ENCODE measurements at places on chromosomes 6 and 20. TPM values are rescaled to one million over a fixed set of nuclear protein-coding genes. Genes with fewer than 3 reads are reported as not detected.

DNA sequence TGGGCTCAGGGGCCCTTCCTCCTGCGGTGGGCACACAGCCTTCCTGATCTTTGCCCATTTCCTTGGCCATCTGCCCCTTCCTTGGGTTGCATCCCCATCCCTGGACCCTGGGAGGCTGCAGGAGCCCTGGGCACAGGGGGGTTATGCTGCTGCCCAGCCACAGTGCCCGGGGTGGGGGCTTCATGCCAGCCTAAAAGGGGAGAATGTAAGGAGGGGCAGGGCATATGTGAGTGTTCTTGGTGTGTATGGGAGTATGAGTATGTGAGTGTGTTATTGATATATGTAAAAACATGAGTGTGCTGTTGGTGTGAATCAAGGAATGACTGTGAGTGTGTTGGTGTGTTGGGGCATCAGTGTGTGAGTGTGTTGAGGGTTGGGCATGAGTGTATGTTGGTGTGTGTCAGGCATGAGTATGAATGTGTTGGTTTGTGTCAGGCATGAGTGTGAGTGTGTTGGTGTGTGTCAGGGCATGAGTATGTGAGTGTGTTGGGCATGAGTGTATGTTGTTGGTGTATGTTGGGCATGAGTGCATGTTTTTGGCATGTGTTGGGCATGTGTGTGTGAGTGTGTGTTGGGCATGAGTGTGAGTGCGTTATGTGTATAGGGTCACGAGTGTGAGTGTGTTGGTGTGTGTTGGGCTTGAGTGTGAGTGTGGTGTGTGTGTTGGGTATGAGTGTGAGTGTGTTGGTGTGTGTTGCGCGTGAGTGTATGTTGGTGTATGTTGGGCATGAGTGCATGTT, 14.7 kb upstream of the CST8 start:
- no peak for DNase-seq

DNA sequence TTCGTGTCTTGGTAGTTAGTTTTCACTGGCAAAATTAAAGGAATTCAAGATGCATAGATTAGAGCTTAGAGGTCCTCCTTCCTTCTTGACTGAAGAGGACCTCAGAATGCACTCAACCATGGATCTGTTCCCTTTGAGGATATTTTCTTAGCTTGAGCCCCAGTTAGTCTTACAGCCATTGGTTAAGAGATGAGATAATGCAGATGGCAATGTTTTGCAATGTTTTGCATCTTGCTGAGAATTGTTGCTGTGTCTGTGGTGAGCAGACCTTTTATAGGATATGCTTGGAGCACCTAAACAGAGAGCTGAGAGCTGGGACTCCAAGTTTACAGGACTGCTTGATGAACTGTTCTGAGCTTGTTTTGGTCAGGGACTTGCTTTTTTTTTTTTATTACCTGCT, 107.5 kb downstream of the TMEM170B start:
- no peak for DNase-seq

GRCh38 chr20:44651434-44651683, 140 bp downstream of the ADA start:
- DNase-seq: no peak

DNA sequence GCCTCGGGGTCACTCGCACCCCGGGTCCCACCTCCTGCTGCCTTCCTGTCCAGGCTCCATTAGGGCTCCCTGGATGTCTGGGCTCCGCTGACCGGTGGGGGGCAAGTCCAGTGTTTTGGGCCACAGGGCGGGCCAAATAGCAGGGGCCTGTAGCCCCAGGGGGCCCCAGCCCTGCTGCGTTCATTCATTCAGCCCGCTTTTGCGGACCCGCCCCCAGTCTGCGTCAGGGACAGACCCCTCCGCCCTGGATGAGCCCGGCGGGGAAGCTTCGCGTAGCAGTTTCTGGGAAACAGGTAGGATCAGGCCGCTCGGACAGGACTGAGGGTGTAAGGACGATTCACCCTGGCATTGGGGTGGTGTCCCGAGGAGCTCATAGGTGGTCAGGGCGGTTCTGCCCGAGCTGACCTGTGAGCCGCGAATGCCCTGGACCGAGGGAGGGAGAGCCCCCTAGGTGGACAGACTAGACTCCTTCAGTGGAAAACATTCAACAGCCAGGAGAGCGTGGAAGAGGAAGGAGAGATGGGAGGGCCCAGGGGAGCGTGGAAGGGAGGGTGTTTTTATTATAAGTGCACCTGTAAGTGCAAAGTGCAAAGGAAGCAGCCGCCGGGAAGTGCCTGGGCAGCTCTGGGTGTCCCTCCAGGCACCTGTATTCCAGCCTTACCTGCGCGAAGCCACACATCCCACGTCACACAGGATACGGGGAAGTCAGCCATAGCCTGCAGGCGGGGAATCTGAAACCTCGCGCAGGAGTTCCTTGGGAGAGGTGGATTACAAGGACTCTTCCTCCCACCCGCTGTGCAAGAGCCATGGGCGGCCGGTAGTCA, 662 bp downstream of the ENTPD6 start:
- DNase-seq: no peak

GRCh38 chr6:89270951-89271721, 44.0 kb downstream of the GABRR2 start:
- peak; percentile 45 for DNase-seq

- DNase-seq: no peak
Observed at GRCh38 chr6:102774326-102774725, 1380.8 kb downstream of the GRIK2 start.

GRCh38 chr6:148525453-148525852, 182.8 kb downstream of the SASH1 start:
- DNase-seq: no peak

DNA sequence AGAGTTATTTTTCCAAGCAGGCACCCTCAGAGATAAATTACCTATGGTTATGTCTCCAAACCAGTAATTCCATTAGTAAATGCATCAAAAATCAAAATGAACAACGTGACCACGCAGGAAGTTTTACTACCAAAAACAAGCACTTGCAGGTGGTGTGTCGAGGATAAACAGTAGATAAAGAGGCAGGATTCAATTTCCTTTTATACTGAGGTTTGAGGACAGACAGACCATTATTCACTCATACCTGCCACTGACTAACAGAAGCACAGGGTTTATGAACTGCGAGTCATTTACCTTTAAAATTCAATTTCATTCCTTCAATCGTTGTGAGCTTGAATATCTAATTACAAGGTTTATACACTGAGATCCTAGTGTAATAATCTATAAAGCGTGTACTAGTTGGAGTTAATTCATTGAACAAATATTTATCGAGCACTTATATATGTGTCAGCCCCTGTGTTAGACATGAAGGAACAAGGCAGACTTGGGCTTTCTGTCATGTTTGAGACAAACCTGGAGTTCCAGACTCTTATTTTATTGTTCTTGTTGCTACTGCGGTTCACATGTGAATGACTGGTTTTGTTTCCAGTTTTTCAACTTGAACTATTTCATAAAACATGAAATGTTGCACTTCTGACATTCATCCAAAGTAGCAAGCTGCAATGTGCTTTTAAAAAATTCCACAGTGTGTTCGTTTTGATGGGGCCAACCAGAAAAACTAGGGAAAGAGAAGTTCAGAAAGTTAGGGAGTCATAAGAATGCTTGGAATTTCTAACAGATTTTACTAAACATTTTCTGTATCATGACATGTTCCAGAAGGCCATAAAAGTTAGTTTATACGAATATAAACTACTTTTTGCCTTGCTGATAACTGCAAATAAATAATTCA, 205.6 kb downstream of the UST start:
- DNase-seq: no peak

DNA sequence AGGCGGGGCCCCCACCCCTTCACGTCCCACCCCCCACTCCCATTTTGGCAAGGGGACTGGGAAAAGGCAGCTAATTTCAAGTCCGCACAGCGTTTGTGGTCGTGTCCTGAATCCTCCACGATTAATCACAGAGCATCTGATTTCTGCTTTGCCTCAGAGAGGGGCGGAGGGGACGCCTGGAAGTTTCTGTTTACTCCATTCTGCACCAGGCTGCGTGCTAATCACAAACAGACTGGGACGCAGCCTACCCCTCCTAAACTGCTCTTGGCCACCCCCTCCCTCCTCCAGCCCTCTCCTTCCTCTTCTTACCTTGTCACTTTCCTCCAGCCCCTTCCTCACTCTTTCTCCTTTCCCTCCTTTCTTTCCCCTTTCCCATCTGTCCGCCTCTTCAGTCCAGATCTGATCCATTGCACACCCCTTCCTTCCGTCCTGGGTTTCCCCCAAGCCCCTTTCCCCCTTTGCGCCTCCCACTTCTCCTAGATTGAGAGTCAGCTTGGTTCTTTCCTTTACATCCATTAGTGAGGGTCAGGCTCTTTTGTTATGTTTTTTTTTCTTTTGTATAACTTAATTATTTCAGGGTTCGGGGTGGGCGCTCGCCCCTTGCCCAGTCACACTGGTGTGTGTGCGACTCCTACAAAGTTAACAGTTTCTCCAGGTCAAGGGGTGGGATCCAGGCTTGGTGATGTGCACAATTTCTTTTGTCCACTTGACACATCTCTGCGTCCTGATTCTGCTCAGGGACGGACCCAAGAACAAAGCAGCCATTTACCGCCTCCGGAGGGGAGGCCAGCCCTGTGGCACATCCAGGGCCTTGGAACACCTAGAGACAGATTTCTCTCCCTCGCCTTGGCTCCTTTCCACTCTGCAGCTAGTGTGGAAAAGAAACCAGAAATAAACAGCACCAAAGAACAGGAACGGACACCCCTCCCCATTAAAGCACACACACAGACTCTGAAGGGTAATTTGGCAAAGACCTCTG, 520 bp upstream of the RIPOR3 start:
- no peak for DNase-seq

DNA sequence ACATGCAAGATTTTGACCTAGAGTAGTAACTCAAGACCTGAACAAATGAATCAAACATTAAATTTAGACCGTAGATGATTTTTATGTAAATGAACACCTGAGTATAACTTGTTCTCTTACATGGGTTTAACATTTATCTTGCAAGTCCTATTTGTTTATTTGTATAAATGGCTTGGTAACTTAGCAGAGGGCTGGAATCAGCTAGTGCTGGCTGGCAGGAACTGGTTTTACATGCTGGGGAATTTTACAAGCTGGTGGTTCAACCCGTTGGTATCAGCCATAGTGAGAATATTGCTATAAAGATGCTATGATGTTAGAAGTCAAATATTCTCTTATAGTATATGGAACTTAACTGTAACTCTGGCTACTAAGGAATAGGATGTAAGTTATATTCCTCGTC, 8.9 kb downstream of the SLC22A2 start:
- no peak for DNase-seq

- no peak for DNase-seq
Observed at GRCh38 chr6:11865680-11866300, 87.2 kb upstream of the ADTRP start.

GRCh38 chr6:108658174-108658573, 97.5 kb downstream of the FOXO3 start:
- DNase-seq: no peak

- peak; percentile 15 for DNase-seq
Observed at GRCh38 chr6:165181951-165182414, 127.4 kb downstream of the C6orf118 start.

DNA sequence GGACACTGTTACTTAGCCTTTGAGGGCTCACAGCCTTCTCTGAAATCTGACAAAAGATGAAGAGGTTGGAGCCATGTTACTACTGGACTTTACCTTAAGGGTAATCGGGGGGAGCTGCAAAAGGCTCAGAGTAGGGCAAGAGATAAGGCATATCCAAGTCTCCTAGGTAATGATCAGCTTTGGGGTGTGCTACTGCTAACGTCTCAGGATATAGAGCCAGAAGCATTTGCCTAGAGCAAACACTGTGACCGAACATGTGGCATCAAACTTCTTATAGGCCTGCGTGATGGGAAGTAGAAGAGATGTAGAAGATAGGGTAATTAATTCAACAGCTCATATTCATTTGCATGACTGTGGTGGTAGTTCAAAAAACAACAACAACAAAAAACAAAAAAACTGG, 11.1 kb downstream of the UBE2V1 start:
- no peak for DNase-seq

DNA sequence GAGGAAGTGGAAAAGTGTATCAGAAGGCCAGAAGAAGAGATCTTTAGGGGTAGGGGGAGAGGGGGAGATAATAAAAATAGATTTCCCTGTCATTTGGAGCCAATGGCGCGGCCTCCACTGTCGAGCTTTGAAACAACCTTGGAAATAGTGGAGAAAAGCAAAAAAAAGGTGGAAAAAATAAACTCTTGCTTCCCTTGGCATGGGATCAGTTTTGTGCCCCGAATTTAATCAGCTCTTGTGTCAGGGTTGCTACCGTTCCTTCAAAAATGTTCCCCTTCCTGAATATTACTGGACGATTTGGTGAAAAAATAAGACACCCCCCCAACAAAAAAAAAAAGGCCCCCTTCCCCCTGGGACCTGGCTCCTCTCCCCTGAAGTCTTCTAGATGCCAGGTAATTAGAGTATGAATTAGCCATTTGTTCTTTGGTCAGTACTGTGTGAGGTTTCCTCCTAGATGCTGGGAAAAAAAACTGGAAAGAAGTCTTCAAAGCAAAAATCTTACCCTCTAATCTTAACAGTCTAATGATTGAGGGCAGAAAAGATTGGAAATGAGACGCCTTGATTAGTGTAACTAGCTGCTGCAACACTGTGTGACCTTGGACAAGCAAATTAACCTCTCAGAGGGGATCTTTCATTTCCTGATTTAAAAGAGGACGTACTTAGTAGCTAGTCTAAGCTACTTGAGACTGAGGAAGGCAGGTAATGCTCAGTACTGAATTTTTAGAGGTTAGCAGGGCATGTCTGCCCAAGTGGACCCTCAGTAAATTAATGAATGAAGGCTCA, 872 bp upstream of the RBM39 start:
- DNase-seq: no peak

GRCh38 chr6:161557333-161558107, 283.7 kb upstream of the AGPAT4 start:
- no peak for DNase-seq

DNA sequence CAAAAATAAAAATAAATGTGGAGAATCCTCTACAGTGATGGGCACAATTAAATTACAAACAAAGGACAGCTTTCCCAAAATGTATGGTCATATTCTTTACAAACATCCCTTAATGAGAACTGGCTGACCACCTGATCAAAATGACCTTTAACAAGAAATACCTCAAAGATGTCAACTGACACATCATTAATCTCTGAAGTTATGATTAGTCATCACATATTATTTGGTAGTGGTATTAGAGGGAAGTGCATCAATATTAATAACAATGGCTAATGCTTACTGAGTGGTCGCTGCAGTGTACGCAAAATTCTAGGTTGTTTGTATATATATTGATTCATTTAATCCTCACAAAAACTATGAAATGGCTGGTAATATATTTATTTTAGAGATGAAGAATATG, 340.6 kb downstream of the GJA1 start:
- DNase-seq: no peak

- DNase-seq: no peak
Observed at GRCh38 chr6:39344821-39345280, 22.3 kb upstream of the KCNK16 start.

DNA sequence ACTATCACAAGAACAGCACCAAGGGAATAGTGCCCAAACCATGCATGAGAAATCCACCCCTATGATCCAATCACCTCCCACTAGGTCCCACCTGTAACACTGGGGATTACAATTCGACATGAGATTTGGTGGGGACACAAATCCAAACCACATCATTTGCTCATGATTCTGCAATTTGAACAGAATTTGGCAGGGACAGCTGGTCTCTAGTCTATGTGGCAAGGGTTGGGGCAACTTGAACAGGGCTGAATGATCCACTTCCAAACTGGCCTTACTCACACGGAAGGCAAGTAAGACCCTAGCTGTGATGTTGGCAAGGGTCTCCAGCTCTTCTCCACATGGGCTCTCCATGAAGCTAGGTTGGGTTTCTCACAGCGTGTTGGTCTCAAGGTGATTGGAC, 10.1 kb upstream of the FKBP5 start:
- no peak for DNase-seq

PSORS1C1 gene
- not detected for total RNA-seq

C6orf15 gene
- total RNA-seq: not detected

ELOVL4 gene
- 45.1 TPM for total RNA-seq

PDE7B gene
- total RNA-seq: 3.0 TPM

GABBR1 gene
- 91.1 TPM for total RNA-seq

DAAM2 gene
- total RNA-seq: 14.0 TPM

MAP1LC3A gene
- 30.7 TPM for total RNA-seq

Data from occipital lobe (tissue), 3 donors.